ENCODE measurements at places on chromosomes 2 and 18.

DNA sequence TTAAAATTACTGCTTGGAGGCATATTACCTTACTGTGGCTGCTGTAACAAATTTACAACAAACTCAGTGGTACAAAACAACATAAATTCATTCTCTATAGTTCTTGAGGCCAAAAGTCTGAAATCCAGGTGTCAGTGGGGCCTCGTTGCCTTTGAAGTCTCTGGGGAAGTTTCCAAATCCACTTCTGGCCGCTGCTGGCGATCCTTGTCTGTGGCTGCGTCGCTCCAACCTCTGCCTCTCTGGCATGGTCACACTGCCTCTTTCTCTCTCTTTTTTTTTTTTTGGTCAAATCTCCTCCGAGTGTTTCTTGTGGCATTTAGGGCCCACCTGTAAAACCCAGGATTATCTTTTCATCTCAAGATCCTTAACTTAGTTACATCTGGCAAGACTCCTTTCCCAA is 182.8 kb downstream of the ST6GAL2 start:
- DNase-seq: no peak

GRCh38 chr2:105812180-105813044 is 67.7 kb downstream of the NCK2 start:
- peak; percentile 60 for DNase-seq

DNA sequence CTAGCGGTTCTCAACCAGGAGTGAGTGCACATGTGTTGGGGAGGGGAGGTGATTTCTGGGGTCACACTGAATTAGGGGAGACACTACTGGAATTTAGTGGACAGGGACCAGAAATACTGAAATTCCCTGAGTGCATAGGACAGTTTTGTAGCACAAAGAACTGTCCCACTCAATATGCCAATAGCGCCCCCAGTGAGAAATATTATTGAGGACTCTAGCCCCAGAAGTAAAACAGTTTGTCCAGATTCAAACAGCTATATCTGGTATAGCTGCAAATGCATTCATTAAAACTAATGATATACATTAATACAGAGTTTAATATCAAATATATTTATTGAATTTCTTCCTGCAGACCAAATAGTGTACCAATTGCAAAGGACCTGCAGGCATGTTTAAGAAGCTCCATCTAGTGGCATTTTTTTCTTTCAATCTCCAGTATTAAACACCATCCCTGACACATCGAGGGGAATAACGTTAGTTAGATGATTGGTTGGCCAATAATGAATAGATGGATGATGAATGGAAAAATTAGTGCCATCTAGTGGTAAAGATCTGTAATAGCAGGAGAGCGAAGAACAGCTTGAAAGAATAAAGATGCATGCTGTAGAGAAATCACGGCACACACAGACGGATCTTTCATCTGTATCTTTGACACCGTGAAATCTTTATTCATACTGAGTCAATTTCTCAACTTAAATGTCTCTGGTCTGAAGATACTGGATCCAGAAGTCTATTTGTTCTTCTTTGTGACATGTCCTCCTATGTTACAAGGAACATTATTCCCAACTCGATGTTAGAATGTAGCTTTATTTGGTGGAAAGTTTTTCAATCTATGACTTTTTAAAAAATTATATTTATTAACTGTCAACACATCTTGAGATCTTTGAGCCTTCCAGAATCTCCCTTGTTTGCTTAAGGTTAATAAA is 62.5 kb downstream of the DHRS9 start:
- peak; percentile 40 for DNase-seq

GRCh38 chr18:45526114-45526841 is 89.0 kb upstream of the SLC14A2 start:
- DNase-seq: no peak

DNA sequence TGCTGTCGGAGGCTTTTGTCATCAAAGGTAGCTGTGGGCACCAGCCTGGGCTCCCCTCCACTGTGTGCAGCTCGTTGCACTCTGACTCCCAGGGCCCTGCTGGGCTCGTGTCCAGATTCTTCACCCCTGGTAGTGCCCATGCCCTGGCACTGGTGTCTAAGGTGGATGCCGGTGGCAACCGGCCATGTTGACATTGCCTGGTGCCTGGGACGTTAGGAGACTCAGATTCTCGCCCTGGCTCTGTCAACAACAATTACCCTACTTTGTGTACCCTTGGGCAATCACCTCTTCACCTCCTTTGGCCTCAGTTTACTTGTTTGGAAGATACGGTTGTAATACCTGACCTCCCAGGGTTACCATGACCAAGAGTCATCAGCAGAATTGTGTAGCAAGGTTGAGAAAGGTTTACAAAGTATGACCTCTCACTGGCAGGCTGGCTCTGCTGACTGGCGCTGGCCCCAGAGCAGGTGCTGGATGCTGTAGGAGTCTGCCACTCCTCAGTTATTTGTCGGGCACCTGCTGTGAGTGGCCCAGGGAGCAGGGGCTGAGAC is 41.5 kb upstream of the MCFD2 start:
- DNase-seq: no peak

Measured in HepG2 (cell line).